Left lung (tissue), 14 donors: ENCODE measurements at places on chromosomes 16 and 17.
A peak's percentile ranks its signal among the peaks of the same experiment; 100 is the strongest.

GRCh38 chr16:7731141-7731540, 398.5 kb downstream of the RBFOX1 start:
- DNase-seq = no peak

- peak; percentile 61 for DNase-seq
Measured at GRCh38 chr17:79400989-79401703, 209.7 kb downstream of the RBFOX3 start.

DNA sequence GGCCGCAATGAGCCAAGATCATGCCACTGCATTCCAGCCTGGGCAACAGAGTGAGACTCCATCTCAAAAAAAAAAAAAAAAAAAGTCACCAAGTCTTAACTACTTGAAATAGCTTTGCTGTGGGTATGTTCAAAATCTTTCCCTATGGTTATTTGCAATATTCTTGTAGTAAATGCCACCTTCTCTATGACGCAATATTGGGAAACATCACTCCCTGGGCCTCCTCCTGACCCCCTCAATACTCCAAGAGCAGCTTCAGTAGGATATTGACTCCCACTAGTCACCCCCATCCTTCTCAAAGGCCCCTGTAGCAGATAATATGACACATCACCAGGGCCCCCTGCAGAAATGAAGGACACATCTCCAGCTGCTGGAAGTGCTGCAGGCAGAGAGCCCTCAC, 137.8 kb downstream of the AIPL1 start:
- no peak for DNase-seq

DNA sequence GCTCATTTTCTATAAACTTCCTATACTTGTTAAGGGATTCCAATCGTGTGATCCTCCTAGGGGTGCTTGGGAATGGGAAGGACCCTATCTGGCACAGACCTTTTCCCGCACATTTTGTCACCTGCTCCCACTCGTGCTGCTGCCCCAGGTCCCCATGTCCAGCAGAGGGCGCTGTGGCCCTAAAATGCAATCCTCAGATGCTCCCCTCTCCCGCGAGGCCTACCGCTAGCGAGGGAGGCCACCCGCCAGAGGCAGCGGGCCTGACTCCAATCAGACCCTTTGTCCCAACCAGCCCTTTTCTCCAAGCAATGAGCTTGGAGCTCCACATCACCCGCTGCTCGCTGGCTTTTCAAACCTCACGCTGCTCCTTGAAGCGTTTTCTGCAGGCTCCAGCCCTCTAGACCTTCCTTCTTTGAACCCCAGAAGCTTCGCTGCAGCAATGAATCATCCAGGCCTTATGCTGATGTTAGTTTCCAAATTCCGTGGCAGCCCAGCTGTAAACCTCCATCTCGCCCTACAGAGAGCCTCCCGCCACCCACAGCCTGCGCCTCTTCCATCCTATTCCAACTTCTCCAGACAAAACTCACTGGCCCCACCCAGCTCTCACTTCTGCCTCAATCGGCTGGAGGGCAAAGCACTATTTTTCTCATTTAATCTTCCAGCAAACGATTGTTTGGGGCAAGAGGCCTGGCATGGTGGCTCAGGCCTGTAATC, 23.6 kb upstream of the FZD2 start:
- DNase-seq = peak; percentile 94
